Heart left ventricle (tissue), 16 donors: ENCODE measurements at places on chromosomes 12 and 14. TPM values are rescaled to one million over a fixed set of nuclear protein-coding genes. Genes with fewer than 3 reads are reported as not detected.
A peak's percentile ranks its signal among the peaks of the same experiment; 100 is the strongest.

KRT75 gene
- total RNA-seq = not detected

- no peaks in the 10 kb centered on the region for H3K36me3 ChIP-seq
- no peak for DNase-seq
- no peaks in the 10 kb centered on the region for H3K27me3 ChIP-seq
- no peak overlapping the region for H3K27ac ChIP-seq
- no peaks in the 10 kb centered on the region for H3K4me1 ChIP-seq
Measured at GRCh38 chr12:18204053-18204452, 57.3 kb upstream of the PIK3C2G start.

JPH4 gene
- 0.19 TPM for total RNA-seq

DNA sequence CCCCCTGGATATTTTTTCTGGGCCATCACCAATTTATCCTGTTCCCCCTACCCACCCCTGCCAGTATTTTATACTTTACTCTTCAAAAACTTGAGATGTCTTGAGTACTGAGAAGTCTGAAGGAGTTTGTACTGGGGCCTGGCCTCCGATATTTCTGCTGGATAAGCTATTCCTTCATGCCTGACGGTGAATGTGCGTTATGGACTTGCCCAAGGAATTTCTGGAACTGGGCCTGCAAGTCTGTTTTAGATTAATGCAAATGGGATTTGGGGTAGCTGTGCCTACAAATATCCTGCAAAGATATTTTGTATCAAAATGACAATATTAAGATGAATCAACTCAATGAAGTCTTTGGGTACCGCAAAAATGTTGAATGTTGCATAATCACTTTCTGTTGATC lies at the start of gene PTCSC3:
TSS of gene PTCSC3 (minus strand) at position 199 of the 400 bp plus-strand sequence.
- H3K27ac ChIP-seq = no peak within 1 kb of the TSS
- peaks cover 12% of the 10 kb centered on the region for H3K27me3 ChIP-seq
- no peak for DNase-seq
- no peaks in the 10 kb centered on the region for H3K36me3 ChIP-seq
- no peak within 1 kb of the TSS for H3K4me3 ChIP-seq

DNA sequence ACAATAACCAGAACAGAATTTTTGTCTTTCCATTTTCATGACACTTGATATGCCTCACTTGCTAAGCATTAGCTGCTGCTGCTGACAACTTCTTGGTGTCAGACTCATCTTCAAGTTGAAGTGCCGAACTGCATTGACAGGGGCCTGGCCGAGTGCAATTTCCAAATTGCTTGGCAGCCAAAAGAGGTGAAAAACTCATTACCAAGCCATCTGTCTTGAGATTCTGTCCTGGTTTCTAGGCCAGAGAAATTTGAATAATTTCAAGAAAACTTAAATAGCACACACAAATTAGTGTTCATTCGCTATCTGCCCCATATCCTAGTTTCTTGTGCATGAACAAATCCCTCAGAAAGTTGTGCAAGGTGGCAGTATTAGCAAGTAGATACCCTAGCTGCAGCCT lies 165.3 kb upstream of the RASSF8 start:
- no peak overlapping the region for H3K4me3 ChIP-seq
- no peak overlapping the region for H3K27ac ChIP-seq
- H3K27me3 ChIP-seq = no peaks in the 10 kb centered on the region

GRCh38 chr14:73460691-73461127 lies 2.4 kb upstream of the NUMB start:
- H3K27me3 ChIP-seq = no peaks in the 10 kb centered on the region
- H3K4me1 ChIP-seq = peaks cover 80% of the 10 kb centered on the region
- H3K36me3 ChIP-seq = no peaks in the 10 kb centered on the region
- peak; percentile 46 for DNase-seq
- H3K4me3 ChIP-seq = no peak overlapping the region
- peak overlapping the region; percentile 39 for H3K27ac ChIP-seq

DNA sequence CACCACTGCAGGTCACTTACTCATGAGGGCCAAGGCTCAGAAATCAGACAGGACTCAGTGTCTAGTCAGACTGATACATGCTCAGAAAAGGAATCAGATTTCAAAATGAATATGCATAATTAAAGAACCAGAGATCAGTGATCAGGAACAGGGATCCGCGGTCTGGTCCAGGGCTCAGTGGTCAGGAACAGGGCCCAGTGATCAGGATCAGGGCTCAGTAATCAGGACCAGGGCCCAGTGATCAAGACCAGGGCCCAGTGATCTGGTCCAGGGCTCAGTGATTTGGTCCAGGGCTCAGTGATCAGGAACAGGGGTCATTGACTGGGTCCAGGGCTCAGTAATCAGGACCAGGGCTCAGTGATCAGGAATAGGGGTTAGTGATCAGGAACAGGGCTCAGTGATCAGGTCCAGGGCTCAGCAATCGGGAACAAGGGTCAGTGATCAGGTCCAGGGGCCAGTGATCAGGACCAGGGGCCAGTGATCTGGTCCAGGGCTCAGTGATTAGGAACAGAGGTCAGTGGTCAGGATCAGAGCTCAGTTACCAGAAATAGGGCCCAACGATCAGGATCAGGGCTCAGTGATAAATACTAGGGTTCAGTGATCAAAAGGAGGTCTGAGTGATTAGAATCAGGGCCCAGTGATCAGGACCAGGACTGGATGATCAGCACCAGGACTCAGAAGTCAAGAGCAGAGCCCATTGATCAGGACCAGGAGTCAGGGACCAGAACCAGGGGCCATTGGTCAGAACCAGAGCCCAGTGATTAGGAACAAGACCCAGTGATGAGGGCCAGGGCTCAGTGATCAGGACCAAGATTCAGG lies 175.3 kb downstream of the TMEM121 start:
- H3K27ac ChIP-seq = no peak overlapping the region
- H3K4me3 ChIP-seq = no peak overlapping the region
- H3K27me3 ChIP-seq = no peaks in the 10 kb centered on the region
- H3K36me3 ChIP-seq = no peaks in the 10 kb centered on the region
- H3K4me1 ChIP-seq = no peaks in the 10 kb centered on the region

- peaks cover 6% of the 10 kb centered on the region for H3K4me1 ChIP-seq
- DNase-seq = no peak
- H3K27ac ChIP-seq = no peak overlapping the region
Measured at GRCh38 chr14:95222151-95222631, 64.9 kb upstream of the DICER1 start.

GRCh38 chr14:93889739-93890483 lies 37.2 kb upstream of the FAM181A start:
- DNase-seq = no peak
- H3K4me1 ChIP-seq = peaks cover 5% of the 10 kb centered on the region
- no peak overlapping the region for H3K27ac ChIP-seq
- H3K4me3 ChIP-seq = no peak overlapping the region

DNA sequence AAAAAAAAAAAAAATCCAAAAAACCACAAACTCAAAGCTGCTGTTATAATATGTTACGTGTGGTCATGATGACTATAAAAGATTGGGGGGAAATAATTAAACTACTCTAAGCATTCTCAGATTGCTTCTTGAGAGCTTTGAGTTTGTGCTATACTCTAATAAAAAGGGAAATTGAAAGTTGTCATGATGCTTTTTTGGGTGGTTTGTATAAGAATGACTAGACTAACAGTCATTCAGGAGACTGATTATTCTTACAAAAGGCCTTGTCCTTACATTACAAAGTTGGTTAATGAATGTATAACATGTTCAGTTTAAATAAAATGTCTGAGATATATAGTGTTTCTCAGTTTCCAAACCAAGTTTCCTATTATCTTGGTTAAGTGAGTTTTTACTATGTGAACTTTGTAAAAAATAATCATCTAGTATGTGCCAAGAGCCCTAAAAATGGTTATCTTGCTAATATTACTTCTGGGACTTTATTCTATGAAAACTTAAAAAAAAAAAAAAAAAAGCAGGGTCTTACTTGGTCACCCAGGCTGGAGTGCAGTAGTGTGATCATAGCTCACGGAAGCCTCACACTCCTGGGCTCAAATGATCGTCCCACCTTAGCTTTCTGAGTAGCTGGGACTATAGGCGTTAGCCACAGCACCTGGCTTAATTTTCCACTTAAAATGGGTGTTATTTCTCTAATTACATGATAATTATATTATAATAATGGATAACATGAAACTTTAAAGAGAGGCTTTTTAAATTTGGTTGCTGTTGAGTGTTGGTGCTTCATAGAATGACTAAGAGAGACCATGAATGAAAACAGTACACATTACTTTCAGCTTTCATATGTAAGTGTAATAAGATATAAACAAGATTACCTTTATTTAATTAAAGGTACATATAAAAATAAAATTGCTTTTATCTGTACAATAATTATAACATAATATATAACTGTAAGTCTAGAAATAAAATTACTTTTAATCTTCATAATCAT lies 459.6 kb upstream of the RGS6 start:
- no peak overlapping the region for H3K27ac ChIP-seq
- DNase-seq = no peak
- no peaks in the 10 kb centered on the region for H3K4me1 ChIP-seq
- no peaks in the 10 kb centered on the region for H3K27me3 ChIP-seq
- no peak overlapping the region for H3K4me3 ChIP-seq
- H3K36me3 ChIP-seq = no peaks in the 10 kb centered on the region

SPRYD3 gene
- total RNA-seq = 48.7 TPM

SALL2 gene
- total RNA-seq = 3.9 TPM

DNA sequence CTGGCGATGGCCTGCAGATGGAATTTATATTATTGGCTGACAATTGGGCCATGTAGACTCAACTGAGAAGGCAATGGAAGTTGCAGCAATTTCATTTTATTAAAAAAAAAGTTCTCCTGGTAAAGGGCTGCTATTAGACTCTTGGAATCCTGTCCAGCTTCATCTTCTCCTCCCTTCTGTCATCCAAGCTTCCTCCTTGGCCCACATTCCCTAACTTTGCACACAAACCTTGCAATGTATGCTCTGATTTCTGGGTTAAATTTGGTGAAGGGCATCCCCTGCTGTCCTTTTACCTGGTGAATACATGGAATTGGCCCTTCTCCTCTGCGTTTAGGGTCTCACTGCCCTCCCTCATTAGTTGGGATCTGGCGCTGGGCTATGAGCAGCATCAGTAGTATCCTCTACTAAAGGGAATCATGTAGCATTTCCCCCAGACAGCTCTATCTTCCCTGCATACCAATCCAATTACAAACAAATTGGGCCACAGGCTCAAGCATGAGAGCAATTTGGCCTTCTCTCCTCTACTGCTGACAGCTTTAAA lies 336.9 kb downstream of the BMP4 start:
- no peaks in the 10 kb centered on the region for H3K36me3 ChIP-seq
- H3K27ac ChIP-seq = peak overlapping the region; percentile 9
- no peak for DNase-seq
- no peak overlapping the region for H3K4me3 ChIP-seq
- peaks cover 8% of the 10 kb centered on the region for H3K4me1 ChIP-seq
- H3K27me3 ChIP-seq = no peaks in the 10 kb centered on the region

- peak overlapping the region; percentile 73 for H3K27ac ChIP-seq
- peak; percentile 58 for DNase-seq
- H3K36me3 ChIP-seq = no peaks in the 10 kb centered on the region
- no peaks in the 10 kb centered on the region for H3K27me3 ChIP-seq
- no peaks in the 10 kb centered on the region for H3K4me1 ChIP-seq
Measured at GRCh38 chr12:54385251-54385914, 850 bp upstream of the ZNF385A start.
